ENCODE measurements at places on chromosomes 11 and 22.

GRCh38 chr11:11230087-11230486, 123.0 kb downstream of the CSNK2A3 start:
- no peak for DNase-seq

DNA sequence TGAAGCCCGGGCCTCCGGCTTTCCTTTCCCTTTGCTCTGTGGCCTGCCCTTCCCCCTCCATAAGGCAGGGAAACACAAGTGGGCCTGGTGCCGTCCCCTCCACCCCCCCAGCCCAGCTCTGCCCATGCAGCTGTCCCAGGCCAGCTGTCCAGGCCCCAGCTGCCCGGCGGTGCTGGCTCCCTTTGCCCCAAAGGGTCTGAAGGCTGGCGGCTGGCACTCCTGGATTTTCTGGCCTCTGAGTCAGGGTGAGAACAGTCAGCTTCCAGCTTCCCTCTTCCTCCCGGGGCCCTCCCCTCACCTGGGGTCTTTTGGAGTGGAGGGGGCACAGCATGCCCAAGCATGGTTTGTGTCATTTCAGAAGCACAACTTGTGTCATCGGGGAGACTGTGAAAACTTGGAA, 27.8 kb downstream of the CD82 start:
- DNase-seq: no peak

GRCh38 chr11:125170510-125171031, 6.0 kb downstream of the PKNOX2 start:
- no peak for DNase-seq

DNA sequence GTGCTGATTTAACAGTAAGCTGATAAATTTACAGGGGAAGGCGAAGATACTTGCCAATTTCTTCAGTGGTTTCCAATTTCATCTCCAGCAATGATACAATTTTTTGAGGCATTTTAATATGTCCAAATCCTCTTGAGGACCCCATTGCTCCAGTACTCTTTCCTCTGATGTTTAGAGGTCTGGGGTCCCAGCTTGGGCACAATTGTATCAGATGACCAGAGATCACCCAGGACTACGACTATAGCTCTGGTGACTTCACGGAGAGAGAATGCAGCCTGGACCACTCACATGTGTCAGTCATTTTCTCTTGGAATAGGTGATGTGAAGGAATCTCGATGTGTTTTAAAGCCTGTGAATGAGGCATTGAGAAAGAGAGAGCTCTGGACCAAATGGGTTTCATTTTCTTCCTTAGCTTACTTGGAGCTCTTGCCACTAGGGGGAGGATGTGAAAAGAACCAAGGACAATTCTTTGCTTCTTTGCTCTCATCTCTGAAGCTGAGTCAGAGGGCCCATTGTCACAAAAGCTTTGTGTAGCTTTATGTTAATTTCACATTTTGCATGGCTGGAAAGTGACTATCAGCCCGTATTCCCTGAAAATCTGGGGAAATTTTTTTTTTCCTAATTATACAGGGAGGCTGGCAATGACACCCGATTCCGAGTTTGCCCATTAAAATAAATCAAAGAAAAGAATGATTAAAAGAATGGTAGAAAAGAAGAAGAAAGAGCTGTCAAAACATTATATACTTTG, 6.7 kb upstream of the CCDC90B start:
- no peak for DNase-seq

GRCh38 chr22:39384750-39385480, 14.7 kb upstream of the TAB1 start:
- DNase-seq: no peak

DNA sequence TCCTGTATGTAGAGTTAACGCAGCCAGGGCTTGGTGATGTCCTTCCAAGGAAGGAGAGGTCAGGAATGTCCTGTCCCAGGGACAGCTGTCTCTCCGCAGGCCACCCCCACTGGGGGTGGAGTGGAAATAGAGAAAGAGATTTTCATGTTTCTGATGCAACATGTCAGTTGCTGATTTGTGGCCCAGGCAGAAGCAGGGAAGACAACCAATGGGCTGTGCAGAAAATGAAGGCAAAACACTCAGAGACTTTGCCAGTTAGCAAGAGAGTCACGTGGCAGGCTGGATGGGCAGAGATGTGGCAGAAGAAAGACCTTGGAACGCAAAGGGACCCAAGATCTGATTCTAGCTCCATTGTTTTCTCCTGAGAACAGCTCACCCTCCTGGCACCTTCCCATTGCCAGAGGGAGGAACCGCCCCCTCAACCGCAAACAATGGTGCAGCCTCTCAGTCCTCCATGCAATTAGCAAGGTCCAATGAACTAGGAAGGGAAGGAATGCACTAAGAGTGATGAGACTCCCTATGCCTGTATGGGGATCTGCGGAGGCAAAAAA, 71.0 kb downstream of the SYN3 start:
- no peak for DNase-seq

- no peak for DNase-seq
These were observed 35.1 kb upstream of the SMTN start for GRCh38 chr22:31045900-31046538.

- peak; percentile 7 for DNase-seq
These were observed 725 bp downstream of the KDM2A start for GRCh38 chr11:67119585-67120391.

- DNase-seq: no peak
These were observed 30.2 kb upstream of the HMGXB4 start for GRCh38 chr22:35226958-35227647.

GRCh38 chr11:1521382-1522080, 35.0 kb upstream of the MOB2 start:
- no peak for DNase-seq

- DNase-seq: no peak
These were observed 37.3 kb upstream of the CCDC134 start for GRCh38 chr22:41762980-41763779.

- no peak for DNase-seq
These were observed 642 bp upstream of the PIK3C2A start for GRCh38 chr11:17208257-17208999.

- no peak for DNase-seq
These were observed 32.7 kb upstream of the CCDC34 start for GRCh38 chr11:27395556-27396258.

GRCh38 chr11:57896361-57897145, 127.1 kb upstream of the OR9Q1 start:
- no peak for DNase-seq

DNA sequence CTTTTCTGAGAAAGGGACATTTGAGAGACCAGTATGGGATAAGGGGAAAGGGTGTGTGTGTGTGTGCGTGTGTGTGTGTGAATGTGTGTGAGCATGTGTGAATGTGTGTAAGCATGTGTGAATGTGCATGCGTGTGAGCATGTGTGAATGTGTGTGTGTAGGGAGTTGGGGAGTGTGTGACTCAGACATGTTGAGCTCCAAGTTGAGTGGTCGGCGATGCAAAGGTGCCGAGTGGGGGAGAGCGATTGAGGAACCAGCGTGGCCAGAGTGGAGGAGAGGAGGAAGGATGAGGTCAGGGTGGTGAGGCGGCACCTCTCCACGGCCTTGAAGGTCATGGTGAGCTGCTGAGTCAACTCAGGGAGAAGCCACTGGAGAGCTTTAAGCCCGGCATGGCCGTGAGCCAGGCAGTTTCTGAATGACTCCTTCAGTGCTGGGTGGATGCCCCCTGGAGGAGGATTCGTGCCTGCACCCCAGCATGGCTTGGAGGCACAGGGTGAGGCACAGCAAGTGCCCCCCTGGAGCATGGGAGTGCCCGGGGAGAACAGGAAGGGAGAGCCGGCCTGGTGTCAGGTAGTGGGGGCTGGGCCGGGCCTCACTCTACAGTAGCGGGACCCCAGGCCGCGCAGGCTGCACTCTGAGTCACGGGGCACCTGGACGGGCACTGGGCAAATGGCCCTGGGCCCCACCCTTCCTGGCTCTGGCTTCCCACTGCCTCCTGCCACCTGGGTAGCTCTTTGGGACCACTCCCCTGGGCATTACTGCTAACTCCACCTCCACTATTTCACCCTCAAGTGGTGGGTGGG, 8.2 kb upstream of the CCDC88B start:
- DNase-seq: peak; percentile 34

GRCh38 chr11:61766353-61766841, 14.0 kb downstream of the MYRF start:
- DNase-seq: no peak

DNA sequence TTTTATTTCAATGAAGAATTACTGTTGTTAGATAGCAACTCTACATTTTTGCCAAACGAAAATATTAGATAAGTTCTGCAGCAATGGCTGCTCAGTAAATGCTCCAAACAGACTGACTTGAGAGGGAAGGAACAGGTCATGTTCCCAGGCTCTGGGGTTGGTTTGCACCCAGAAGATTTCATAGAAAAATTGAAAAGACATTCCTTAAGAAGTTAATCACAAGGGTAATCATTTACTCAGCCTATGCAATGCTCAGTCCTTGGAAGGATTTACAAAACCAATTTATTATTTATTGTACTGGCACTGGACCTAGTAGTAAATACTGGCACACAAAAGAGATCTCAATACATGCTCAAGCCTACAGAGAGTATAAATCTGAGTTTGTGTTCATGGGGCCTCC, 179.1 kb upstream of the MTNR1B start:
- no peak for DNase-seq

DNA sequence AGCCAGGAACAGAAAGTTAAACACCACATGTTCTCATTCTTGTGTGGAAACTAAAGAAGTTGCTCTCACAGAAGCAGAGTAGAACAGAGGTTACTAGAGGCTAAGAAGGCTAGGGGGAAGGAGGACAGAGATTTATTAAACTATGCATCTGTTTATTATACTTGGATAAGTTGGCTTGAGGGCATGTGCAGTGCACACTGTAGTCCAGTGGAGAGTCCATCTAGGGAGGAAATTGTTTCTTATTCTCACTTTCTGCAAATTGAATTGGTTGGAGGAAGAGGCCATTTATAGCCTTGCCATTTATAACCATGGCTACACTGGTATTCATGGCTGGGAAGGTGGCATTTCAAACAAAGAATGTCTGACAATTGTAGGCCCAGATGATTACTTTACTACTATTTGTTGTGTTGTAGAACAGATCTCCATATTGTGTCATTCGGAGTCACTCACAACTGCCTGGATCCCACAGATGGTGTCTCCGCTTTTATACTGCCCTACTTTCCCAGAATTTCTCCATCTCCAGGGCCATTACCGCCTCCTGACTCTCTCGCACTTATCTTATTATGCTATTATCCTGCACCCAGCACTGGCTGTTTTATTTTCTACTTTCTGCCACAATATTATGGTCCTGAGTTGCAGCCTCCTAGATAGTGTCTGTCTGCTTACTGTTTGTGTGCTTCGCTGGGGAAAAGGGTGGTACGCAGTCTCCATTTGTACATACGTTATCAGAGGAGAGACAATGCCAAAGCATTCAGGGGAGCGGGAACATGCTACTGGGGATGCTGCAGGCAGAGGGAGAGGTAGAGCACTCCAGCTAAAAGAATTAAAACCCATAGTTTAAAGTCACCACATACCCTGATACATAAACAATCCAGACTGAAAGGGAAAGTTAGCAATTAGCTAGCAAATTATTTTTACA, 169.3 kb upstream of the BLID start:
- no peak for DNase-seq

- DNase-seq: no peak
These were observed 8.7 kb downstream of the SLC37A2 start for GRCh38 chr11:125071846-125072217.

GRCh38 chr11:72580642-72580950, 93.6 kb downstream of the PDE2A start:
- DNase-seq: no peak

DNA sequence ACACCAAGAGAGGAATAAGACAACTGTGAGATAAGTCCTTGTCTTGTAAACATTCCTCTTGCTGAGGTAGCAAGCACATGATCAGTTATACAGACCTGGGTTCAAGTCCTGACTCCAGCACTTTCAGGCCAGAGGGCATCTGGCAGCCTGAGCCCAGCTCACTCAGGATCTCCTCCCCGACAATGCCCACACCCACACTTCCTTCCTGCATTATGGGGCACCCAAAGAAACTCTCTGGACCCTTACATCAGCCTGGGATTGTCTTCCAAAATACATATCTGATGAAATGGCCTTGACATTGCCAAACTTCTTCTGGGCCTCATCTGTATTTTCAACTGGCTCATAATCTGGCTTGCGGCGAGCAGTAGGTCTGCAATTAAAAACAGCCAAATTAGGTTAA, 48.6 kb downstream of the ARFGAP3 start:
- no peak for DNase-seq

DNA sequence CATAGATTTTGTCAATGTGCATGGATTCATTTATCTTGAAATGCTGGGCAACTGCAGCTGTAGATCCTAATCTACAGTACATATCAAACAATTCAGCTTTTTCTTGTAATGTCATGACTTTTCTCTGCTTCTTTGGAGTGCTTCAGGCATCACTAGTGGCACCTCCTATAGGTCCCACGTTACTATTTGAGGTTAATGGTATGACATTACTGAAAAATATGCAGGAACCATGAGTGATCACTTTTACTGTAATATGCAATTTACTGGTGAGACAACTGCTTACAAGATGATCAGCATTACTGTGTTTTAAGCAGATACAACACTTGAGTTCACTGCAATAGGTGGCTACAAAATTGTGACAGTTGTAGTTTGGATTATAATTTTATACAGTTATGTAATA, 3.0 kb downstream of the CENATAC start:
- no peak for DNase-seq
